ENCODE measurements at places on chromosomes 6 and 20.

GRCh38 chr20:41798930-41799502 is 180.8 kb upstream of the CHD6 start:
- no peak for DNase-seq

DNA sequence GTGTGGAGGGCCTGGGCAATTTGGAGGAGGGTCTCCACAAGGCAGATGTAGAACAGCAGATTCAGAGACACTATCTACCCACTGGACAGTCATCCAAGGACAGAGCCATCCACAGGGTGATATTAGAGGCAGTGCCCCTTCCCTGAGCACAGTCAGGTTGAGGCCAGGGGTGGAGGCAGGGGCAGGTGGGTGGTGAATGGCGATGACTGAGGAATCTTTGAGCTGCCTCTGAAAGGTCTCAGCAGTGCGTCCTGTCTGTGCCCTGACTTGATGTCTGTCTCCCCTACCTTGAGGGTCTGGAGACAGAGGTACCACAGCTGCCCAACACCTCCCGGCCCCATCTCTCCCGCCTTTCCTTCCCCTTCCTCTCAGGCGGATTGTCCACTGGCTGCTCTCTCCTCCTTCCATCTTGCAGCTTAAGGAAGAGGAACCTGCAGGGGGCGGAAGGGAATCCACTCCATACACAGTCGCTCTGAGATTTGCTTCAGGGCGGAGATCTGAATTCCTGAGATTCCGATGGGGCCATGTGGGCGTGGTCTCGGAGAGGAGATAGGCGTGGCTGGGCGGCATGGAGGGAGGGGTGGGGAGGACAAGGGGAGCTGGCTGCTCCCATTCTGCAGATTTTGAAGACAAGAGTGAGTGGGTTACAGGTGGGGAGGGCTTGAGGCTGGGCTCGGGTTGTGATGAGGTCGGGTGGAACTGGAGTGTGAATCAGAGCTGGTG is 1.7 kb downstream of the MUCL3 start:
- DNase-seq = peak; percentile 66

- DNase-seq = no peak
Measured at GRCh38 chr6:160093946-160094345, 27.7 kb upstream of the SLC22A1 start.

DNA sequence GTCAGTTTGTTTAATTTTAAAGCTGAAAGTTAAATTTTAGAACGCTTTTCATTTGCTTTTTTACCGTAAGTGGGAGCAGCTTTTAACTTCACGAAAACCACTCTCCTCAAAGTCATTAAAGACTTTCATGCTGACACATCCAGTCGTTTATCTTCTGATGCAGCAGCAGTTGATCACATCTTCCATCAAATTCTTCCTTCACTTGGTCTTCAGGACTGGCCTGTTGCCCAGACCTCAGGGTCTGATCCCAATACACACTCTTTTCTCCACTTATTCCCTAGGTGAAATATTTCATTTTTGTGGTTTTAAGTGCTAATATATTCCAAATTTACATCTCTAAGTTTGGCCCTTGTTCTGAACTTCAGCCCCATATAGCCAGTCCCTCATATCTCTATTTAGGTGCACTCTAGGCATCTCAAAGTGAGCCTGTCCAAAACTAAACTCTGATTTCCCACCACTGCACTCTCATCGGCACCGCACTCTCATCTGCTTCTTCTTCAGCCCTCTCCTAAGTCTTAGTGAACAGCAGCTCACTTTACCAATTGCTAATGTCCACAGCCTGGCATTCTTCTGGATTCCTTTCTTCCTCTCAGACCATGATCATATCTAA is 20.4 kb downstream of the AFDN start:
- no peak for DNase-seq

GRCh38 chr6:51704932-51705540 is 382.4 kb downstream of the PKHD1 start:
- DNase-seq = no peak

GRCh38 chr6:140773276-140773675 is 1359.4 kb upstream of the GJE1 start:
- no peak for DNase-seq

DNA sequence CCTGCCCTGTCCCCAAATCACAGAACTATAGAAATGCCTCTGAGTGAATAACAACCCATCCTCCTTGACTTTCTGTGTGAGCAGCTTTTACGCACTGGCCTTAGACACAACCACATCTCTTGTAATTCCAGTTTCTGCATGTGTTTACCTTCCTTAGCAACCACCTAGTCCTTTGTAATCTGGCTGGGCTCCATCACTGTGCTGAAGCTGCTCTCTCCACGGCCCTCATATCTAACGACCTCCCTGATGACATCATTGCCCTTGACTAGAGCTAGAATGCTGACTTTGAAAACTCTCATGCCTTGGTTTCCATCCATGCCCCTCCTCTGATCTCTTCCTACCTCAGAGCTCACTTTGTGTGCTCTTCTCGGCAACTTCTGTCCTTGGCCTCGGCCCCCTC is 30.5 kb upstream of the GLP1R start:
- DNase-seq = no peak

- DNase-seq = no peak
Measured at GRCh38 chr6:142845143-142845571, 99.8 kb downstream of the HIVEP2 start.

DNA sequence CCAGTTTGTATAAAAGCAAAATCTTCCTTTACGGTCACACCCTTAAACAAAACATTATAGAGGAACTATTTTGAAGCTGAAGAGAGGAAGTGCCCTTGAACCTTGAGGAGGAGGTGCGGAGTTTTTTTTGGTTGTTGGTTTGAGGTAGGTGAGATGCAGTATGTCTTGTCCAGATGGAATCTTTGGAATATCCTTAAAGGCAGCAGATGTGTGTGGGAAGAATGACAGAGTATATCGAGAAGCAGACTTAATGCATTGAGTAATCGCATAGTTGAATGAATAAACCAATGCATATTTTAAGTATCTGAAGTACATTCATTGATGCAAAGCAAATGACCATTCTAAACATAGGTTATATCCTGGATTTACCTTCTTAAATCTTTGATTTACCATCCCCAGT is 49.9 kb downstream of the AIG1 start:
- DNase-seq = no peak

GRCh38 chr6:64683682-64684081 is 1023.3 kb downstream of the EYS start:
- DNase-seq = no peak

GRCh38 chr6:38708496-38708895 is 5.6 kb upstream of the GLO1 start:
- DNase-seq = no peak

GRCh38 chr20:3068986-3069900 is 2.2 kb upstream of the OXT start:
- DNase-seq = no peak

- no peak for DNase-seq
Measured at GRCh38 chr20:31914170-31914569, 37.7 kb downstream of the PDRG1 start.

DNA sequence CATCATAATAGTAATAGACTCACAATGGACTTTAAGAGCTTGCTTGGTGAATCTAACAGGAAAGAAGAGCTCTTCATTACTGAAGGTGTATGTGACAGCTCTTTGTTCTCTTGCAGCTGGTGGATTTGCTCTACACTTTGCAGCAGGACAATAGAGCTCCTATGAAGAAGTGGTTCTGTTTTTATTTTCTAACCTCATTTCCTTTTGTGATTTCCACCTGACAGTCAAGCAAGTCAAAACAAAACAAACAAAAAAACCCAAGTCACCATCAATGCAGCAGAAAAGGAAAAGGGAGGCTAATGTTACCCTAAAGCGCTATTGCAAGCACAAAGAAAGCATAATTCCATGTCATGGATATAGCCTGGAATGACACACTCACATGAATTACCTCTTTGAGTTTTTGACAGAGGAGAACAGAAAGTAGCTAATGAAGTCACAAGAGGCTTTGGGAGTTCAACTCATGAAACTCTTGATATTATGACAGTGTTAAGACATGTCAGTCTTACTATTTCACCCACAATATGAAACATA is 1188.1 kb downstream of the EPHA7 start:
- no peak for DNase-seq

DNA sequence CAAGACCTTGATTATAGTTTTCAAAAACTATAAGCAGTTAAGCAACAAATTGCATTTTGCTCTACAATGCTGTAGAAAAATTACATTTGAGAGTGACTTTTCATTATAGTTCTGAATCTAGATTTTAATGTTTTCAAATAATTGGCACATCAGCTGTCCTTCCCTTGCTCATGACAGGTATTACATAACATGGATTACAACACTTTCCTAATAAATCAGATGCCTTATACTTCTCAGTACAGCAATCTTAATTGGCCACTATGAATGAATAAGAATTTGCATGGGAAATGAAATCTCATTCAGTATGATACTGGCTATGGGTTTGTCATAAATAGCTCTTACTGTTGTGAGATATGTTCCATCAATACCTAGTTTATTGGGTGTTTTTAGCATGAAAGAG is 29.9 kb downstream of the HSF2 start:
- no peak for DNase-seq

GRCh38 chr20:50823319-50823718 is 28.5 kb downstream of the BCAS4 start:
- DNase-seq = no peak

GRCh38 chr6:42547407-42548329 is 16.2 kb upstream of the UBR2 start:
- peak; percentile 80 for DNase-seq

DNA sequence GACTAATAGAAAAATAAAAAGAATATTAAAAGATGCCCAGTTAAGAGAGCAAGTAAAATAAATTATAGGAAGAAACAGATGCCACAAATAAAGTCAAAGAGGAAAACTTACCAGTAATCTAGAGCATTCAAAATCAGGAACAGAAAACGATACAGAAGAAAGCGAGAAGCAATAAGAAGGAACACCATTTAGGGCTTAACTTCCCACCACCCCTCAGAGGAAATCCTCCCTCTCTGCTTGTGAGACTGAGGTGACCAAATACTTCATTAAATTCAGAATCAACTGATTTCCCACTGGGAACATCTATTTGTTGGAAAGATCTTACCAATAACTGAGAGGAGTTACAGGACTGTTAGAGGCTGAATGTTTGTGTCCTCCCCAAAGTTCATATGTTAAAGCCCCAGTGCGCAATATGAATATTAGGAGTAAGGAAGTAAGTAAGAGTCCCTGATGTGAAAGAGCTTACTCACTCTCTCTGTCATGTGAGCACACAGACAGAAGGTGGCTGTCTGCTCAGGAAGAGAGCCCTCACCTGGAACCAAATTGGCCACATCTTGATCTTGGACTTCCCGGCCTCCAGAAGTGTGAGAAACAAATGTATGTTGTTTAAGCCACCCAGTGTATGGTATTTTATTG is 19.5 kb downstream of the KATNA1 start:
- DNase-seq = no peak

DNA sequence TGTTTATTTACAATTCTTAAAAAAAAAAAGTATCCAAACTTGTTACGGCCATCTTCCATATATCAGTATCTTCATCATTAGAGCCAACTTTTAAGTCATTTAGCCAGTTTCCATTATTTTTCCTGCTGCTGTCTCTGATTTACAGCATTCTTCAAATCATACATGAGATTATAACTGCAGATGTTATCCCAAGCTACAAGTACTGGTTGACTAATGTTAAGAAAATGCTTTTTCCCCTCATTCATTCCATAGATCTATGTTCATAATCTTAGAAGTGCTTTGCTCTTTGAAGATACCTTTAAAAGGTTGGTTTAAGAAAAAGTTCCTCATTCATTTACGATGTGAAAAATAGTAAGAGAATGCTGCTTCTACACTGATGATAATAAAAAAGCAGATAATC is 158.7 kb downstream of the RNGTT start:
- no peak for DNase-seq

GRCh38 chr20:47354714-47355488 is 1.6 kb downstream of the ZMYND8 start:
- no peak for DNase-seq

DNA sequence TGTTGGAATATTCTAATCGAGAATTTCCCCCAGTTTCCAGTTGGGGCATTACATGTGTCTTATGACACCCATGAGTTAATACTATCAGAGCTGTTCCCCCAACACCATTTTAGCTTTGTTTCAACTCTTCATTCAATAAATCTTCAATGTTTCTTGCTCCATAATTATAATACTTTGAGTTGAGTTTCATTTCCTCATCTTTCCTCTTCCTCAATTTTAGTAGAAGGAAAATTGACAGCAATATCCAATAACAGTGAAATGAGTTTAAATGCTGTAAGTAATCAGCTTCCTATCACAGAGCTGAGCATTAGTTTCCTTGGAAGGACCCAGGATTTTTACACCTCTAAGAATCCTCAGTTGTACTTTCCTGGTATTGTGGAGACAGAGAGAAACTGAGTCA is 1.0 kb upstream of the STMND1 start:
- no peak for DNase-seq

DNA sequence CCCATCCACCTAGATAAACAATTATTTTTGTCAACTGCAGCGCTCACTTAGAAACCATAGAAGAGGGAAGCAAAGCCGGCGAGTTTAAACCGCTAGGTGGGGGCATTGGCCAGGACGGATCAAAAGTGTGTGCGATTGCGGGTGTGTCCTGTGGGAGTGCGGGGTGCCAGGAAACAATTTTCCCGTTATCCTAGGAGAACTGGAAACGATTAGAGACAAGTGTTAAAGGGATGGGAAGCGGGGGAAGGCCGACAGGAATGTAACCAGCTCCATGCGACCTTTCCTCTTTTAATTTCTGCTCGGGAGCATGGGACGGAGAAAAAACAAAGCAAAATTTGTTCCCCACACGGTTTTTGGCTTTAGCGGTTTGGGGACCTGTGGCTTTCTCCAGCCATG is 2.8 kb upstream of the HTR1B start:
- no peak for DNase-seq

DNA sequence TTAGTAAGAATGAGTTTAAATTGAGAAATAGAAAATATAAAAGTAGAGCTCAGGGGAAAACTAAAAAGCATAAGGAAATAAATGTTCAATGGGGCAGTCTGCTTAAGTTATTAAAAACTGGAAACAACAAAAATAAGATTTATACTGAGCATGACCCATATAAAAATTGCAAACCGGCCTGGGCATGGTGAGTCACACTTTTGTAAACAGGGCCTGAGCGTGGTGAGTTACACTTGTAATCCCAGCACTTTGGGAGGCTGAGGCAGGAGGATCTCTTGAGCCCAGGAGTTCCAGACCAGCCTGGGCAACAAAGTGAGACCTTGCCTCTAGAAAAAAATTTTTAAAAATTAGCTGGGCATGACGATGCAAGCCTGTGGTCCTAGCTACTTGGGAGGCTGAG is 74.6 kb downstream of the TMEM244 start:
- no peak for DNase-seq

GRCh38 chr20:59723108-59723500 is 118.8 kb downstream of the PHACTR3 start:
- DNase-seq = no peak

- DNase-seq = peak; percentile 35
Measured at GRCh38 chr6:101393251-101393828, at the start of gene GRIK2. Gene GRIK2, plus strand, starts transcription at chr6:101393708.

- no peak for DNase-seq
Measured at GRCh38 chr6:137116807-137117206, 56.6 kb downstream of the IL22RA2 start.
